ENCODE measurements at places on chromosomes 6 and 20. TPM values are rescaled to one million over a fixed set of nuclear protein-coding genes. Genes with fewer than 3 reads are reported as not detected.

The ARMH2 gene
- total RNA-seq: not detected

DNA sequence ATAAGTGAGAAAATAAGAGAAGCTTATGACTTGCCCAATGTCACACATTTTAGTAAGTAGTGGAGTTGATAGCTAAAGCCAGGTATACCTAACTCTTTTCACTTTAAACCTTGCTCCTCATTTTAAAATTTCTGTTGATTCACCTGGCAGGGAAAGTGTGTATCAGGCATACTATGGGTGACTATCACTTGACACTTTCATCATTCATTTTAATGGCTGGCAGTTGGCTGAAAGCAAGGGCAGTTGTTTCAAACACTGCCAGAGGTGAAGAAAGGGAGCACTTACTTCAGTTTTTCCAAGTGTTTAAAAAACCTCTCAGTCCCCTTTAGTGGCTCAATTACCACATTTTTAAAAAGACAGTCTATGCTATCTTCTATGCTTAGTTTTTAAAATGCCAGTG lies 78.2 kb upstream of the EMILIN3 start:
- no peak for DNase-seq

- no peak for DNase-seq
These were observed 12.2 kb upstream of the VNN1 start for GRCh38 chr6:132725947-132726607.

- DNase-seq: no peak
These were observed 136.4 kb upstream of the PLCB4 start for GRCh38 chr20:8932192-8933165.

GRCh38 chr6:11622156-11622555 lies 84.6 kb downstream of the TMEM170B start:
- DNase-seq: no peak

The ARHGAP40 gene
- 18.5 TPM for total RNA-seq

DNA sequence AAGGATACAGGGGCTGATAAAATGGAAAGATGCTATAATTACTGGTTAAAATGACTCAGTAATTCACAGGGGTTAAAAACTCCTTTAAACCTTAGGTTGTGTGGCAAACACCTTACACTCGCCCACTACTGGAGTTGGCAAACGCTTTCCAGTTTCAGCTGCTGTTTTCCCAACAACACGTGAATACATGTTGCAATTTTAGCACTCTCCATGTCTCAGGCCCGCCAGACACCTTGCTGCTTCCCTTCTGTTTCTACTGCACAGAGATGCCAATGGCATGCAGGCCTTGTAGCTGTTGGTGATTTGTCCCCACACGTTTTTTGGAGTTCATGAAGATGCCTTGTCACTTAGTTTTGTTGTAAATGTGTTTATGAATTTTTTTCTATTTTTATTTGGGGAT lies 5.3 kb upstream of the TTPAL start:
- DNase-seq: no peak

DNA sequence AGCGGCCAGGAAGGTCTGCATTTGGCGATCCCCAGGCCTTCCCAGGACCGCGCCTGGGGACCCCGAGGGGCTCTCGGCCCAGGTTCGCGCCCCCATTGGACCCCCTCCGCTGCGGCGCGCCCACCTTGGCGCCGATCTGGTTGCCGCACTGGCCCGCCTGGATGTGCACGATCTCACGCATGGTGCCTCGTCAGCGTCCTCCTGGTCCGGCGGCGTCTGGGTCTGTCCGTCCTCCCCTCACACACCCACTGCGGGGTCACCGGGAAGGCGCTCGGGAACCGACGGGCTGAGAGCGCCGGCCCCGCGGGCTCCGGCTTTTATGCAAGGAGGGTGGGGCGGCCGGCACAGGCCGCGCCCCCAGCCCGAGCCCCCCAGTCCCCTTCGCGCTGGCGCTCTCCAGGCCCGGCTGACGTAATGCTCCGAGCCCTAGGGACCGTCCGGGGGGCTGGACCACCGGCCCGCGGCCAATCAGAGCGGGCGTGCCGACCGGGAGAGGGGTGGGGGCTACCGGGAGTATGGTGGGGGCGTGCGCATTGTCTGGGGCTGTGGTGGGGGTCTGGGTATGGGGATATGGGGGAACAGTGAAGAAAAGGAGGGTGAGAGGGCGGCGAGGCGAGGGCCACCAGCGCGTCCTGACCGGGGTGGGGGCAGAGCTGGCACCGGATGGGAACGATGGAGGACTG lies at the start of gene TUBB2B:
Gene TUBB2B, minus strand, starts transcription at position 291 of the 683 bp plus-strand sequence. Its CDS starts 110 bp downstream, at position 181.
- peak; percentile 96 for DNase-seq

DNA sequence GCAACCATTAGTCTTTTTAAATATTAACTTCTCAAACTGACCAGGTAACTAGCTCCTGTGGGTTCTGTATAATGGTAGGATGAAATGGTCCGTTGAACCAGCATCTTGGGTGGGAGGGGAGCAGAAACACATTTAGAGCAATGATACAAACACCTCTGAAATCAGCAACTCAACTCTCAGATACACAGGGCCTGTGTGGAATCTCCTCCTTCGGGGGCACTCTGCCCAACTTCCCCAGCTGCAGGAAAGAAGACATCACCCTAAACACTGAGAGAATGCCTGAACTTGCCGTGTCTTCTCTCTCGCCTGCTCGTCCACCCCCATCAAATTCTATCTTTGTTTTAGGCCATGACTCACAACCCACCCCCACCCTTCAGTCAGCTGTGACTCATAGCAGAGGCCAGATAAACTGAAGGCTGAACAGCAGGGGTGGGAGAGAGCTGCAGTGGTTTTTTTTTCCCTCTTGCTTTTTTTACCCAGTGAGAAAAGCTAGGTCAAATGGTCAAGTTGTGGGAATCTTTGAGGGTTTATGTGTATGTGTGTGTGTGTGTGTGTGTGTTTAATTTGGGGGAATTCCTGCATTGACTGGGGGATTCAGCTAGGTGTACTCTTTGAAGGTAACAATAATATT lies 593.4 kb upstream of the JAG1 start:
- peak; percentile 90 for DNase-seq

- no peak for DNase-seq
These were observed 6.4 kb upstream of the TRIM40 start for GRCh38 chr6:30129265-30130178.

The MYL9 gene
- 274 TPM for total RNA-seq

DNA sequence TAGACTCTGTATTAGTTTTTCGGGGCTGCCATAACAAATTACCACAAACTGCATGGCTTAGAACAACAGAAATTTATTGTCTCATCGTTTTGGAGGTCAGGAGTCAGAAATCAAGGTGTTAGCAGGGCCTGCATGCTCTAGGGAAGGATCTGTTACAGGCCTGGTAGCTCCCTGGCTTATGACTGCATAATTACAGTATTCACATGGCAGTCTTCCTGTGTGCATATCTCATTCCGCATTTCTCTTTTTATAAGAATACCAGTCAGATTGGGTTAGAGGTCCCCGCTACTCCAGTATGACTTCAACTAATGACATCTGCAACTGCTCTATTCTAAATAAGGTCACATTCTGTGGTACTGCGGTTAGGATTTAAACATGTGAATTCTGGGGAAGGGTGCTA lies 59.3 kb upstream of the SLC2A12 start:
- no peak for DNase-seq

The TAP1 gene
- 1.7 TPM for total RNA-seq

DNA sequence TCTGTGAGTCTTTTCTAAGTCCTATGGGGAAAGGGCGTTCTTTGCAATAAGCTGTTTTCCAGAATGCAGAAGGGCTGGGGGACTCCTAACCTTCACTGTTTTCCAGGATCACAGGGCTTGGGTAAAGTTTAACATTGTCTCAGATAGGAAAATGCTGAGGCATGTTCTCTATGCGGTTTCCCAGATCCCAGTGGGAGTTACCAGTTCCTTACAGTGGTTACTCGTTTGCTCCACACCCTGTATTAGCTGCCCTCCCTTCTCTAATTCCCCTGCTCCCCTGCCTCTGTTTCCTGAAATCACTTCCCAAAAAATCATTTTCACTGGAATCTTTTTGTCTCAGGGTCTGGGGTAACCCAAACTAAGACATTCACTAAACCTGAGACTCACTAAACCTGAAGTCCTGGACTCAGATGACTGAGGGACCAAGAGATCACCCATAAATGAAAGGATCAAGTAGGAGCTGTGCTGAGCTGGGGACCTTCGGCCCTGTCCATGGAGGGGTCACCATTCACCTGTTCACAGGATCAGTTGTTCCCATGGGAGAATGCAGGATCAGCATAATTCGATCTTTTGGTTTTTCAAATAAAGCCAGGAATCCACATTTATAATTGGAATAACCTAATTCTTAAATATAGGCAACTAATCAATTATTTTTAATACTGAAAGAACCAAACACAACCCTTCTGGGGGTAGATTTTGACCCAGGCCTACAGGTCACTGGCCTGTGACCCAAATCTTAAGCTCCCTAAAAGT lies 76.2 kb downstream of the ISM1 start:
- DNase-seq: no peak

- DNase-seq: peak; percentile 82
These were observed 31.8 kb upstream of the GMPR start for GRCh38 chr6:16206595-16207037.

DNA sequence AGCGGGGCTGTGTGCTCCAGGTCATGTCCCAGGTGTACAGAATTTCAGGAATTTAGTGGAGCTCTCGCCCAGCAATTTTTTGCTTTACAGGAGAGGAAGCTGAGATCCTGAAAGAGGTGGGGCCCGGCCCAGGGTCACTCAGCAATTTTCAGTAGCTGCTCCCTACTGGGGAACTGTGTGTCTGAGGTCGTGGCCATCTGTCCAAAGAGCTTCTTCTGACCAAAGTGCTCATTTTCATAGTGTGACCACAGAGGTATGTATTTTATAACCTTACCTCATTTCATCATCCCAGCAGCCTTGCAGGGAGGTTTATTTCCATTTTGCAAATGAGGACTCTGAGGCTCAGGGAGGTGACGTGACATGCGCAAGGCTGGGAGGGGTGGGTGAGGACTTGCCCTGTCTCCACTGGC lies 46.3 kb downstream of the FAM209B start:
- peak; percentile 47 for DNase-seq

- DNase-seq: no peak
These were observed 194.8 kb downstream of the CDKAL1 start for GRCh38 chr6:20729086-20729485.

The TBC1D7 gene
- total RNA-seq: 37.7 TPM

GRCh38 chr6:151027936-151028838 lies 162.7 kb downstream of the MTHFD1L start:
- DNase-seq: no peak

The KIF13A gene
- 43.8 TPM for total RNA-seq

- peak; percentile 50 for DNase-seq
These were observed 19.3 kb downstream of the FGD2 start for GRCh38 chr6:37024656-37025337.

The NRSN2 gene
- 27.2 TPM for total RNA-seq
